Activated CD4-positive, CD25-positive, alpha-beta regulatory T cell treated with anti-CD3 and anti-CD28 coated beads, Interleukin-2, amount 50 U/mL, for 72 hours (primary cell): ENCODE measurements at places on chromosomes 4 and X.

- no peak for DNase-seq
Observed at GRCh38 chr4:48340276-48340964, 909 bp upstream of the SLAIN2 start.

DNA sequence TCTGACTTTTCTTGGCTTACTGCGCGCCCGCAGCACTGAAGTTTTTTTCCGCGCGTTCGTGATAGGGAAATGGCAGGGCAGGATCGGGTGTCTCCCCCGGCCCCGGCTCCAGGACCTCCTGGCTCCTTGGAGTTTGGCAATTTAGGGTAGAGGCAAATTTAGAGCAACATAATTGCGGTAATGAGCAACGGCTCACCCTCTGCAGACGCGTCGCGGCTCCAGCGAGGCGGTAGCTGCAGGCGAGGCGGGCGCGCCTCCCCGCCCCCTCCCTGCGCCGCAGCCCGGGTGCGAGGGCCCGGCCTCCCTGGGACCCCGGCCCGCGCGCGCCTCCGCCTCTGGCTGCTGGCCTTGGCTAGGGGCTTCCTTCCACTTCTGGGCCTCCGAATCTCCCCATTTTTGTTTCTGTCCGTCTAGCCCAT, 6.2 kb downstream of the MSX1 start:
- DNase-seq, result no peak

GRCh38 chr4:43271946-43272345, 379.4 kb downstream of the GRXCR1 start:
- DNase-seq, result no peak

GRCh38 chrX:72207366-72207765, 25.8 kb downstream of the PIN4 start:
- DNase-seq, result no peak

DNA sequence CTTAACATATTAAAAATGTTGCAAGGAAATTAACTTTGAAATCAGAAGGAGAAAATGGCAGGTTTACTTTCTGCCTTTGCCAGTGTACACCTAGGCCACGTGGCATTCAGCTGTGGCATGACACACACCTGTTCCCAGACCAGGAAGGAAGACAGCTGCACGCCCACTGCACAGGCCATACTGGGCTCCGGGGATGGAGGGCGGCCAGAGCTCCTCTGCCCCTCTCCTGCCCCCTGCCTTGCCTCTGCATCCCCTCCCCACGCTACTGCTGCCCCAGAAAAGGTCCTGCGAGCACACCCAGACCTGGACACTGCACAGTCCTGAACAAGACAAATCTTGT, 68.4 kb downstream of the GATB start:
- DNase-seq, result no peak

GRCh38 chr4:107319386-107319785, 283.3 kb upstream of the DKK2 start:
- DNase-seq, result no peak

GRCh38 chr4:71945791-71946190, 86.0 kb upstream of the NPFFR2 start:
- DNase-seq, result no peak

DNA sequence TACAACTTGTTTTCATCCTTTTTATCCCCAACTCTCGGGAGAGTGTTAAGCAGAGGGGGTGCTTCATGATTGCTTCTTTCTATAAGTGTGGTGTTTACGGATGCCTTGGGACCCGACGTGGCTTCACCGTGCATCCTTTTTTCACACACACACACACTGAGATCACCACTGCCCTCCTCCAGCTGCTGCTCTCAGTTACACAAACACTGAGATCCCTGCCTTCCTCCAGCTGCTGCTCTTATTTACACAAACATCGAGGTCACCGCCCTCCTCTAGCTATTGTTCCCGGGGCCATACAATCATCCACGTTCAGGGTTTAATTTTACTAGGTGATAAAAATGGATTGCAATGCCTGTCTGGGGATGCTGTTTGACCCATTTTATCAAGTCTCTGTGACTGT, 155.4 kb upstream of the FAM9B start:
- DNase-seq, result no peak
